Activated CD4-positive, alpha-beta memory T cell treated with anti-CD3 and anti-CD28 coated beads for 36 hours (primary cell): ENCODE measurements at places on chromosomes 1 and 21. TPM values are rescaled to one million over a fixed set of nuclear protein-coding genes. Genes with fewer than 3 reads are reported as not detected.

The SLC22A15 gene
- total RNA-seq, result 0.69 TPM

DNA sequence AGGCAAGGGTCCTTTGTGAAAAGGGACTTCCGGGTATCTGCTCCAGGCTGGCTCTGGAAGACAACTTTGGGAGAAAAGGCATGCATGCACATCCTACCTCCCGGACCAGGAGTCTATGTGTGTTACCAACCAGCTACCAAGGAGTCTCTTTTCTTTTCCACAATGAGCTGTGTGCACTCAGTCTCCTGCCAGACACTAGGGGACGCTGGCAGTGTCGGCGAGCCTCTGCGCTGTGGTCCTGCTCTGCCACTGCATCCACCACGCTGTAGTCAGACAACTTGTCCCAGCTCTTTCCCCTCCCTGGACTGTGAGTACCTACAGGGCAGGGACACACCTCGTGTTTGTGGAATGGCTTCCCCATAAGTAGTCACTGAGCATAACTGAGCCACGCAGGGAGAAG lies 5.1 kb upstream of the SSR2 start:
- peak; percentile 59 for DNase-seq

DNA sequence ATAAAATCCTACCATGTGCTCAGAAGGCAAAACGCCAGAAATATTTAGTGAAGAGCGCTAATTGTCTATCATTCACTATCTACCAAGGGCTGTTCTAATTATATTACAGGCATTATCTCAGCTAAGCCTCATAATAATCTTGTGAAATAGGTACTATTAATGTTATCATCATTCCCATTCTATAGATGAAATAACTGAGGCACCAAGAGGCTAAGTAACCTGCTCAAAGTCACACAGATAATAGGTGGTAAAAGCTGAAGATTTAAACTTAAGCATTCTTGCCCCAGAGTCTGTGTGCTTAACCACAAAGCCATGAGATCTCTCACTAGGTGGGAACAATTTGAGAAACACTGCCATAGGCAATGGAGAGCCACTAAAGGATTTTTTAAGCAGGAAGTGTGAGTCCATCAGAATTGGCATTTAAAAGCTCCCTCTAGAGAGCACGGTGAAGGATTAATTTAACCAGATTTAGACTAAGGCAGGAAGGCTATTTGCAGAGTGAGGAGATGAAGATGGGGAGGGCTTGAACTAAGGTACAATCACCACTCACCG lies 1.7 kb upstream of the SMAP2 start:
- DNase-seq, result no peak

The GRIK1 gene
- total RNA-seq, result not detected

The OR6P1 gene
- not detected for total RNA-seq

DNA sequence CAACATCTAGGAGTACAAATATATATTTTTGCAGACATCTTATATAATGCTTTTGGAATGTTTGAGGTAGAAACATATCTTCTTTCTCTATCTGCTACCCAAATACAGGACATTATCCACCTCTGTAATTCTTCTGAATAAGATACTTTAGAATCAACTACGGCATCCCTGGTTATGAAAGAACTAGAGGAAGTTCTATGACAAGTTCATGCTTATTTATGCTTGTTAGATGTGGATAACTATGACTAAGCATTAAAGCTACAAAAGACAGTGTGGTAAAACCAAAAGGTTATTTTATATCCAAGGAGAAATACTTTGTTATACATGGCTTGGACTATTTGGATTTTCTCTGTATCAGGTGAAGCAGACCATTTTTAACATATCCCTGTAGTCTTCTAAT lies 894.0 kb downstream of the KCNT2 start:
- DNase-seq, result no peak

DNA sequence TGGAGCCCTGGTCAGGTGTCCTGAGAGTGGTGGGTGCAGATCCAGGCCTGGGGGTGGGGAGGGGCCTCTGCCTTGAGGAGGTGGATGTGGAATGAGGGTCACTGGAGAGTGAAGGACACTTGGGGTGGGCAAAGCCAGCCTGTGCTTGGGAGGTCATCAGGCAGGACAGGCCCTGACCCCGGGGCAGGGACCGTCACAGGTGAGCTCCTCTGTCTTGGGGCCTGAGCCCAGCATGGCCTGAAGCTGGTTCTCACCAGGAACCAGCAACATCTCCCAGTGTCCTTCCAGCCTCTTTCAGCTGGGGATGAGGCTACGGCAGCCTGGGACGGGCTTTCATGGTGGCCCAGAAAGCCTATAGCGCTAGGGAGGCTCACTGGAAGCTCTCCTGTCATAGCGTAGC lies 831 bp upstream of the KRTAP10-2 start:
- DNase-seq, result no peak
